Stomach (tissue), 19 donors: ENCODE measurements at places on chromosomes 13 and 19.

DNA sequence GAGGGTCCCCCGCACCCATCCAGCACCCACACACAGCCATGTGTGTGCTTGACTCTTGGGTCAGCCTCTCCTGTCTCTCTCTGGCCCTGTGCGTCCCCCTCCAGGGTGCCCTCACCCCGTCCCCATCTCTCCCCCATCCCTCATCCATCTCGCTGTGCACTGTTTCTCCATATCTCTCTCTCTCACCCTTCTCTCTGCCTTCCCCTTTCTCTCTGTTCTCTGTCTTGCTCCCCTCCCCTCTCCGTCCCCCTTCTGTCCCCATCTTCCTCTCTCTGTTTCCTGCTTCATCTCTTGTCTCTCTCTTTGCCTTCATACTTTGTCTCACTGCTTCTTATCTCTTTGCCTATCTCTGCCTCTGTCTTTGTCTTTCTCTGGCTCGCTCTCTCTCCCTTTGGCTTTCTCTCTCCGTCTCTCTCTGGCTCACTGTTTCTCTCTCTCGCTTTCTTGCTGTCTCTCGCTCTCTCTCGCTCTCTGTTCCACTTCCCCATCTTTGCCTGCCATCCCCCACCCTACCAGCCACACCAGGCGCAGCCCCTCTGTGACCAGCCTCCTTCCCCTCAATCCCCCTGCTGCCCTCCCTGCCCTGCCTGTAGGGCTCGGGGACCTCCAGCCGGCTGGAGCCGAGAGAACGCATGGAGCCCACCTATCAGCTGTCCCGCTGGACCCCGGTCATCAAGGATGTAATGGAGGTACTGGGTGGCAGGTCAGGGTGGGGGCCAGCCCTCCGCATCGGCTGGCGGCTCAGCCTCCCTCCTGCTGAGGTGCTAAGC is 8.9 kb downstream of the STXBP2 start:
- DNase-seq: no peak

GRCh38 chr13:71522941-71523526 is 344.0 kb downstream of the DACH1 start:
- DNase-seq: peak; percentile 28

DNA sequence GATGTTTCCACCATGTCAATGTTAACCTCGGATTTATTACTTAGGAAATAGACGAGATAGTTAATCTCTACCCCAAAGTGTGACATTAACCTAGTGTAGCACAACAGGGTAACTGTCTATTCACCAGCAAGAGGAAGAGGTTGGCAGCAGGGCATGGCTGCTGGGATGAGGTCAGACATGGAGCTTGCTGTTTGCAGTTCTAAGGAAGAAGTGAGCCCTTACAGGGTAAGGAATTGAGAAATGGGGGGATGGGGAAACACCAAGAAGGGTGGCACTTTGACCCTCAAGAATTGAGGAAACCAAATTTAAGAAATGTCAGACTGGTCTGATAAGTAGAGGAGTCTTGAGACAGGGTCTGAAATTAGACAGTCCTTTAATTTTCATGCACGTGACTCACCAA is 62.4 kb downstream of the MBD3L2B start:
- DNase-seq: no peak

- no peak for DNase-seq
These were observed 10.6 kb upstream of the RETN start for GRCh38 chr19:7658219-7658686.

DNA sequence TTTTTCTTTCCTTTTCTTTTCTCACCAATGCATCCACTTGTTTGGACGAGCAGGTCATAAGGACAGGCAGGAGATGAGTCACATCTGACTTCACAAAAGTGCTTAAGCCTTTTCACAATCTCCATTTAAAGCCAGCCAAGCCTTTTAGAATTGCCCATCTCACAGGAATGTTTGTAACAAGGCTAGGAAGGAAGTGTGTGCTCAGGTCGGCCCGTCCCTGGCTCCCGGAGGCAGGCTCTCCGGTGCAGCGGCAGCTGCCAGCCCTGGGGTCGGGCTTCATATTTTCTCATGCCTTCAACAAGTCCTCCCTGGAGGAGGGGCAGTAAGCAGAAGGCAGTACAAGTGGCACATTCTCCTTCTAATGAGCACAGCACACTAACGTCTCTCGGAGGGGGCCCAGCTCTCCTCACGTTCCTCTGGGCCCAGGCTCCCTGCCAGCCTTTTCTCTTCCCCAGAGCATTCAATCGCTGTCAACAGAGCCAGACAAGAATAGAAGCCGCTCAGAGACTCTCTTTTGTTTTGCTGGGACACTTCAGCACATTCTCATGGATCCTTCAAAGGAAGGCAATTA is 180.5 kb downstream of the COL4A1 start:
- no peak for DNase-seq

DNA sequence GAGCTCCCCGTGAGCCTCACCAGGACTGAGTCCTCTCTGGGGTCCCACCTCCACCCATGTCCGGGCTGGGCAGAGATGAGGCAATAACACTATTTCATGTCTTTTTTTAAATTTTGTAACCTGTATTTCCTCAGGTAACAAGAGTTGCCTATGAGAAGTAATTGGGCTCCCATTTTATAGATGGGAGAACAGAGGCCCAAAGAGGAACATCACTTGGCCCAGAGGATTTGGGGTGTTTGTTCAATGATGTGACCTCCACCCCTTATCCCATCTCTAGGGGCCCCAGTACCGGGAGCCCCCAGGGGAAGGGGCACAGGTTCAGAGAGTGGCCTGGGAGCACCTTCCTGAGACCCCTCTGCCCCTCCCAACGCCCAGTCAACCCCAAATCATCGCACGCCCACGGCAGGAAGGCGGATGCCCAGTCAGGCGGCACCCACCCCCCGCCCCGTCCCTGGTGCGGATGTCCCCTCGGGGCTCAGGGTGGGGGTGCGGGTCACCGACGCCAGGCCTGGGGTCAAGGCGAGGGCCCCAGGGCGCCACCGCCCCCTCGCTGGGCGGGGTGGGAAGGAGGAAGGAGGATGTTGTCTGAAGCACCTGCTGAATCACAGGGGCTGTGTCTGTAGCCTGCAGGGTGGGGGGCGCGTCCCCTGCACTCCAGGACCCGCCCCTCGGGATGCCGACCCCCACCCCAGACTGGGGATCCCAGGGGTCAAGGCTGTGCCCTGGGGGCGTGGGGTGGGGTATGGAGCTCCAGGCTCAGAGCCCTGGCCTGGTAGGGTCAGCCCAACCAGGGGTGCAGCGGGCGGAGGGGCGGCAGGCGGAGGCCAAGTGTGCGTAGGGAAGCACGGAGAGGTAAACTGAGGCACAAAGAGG is 9.0 kb upstream of the CIRBP start:
- peak; percentile 73 for DNase-seq

DNA sequence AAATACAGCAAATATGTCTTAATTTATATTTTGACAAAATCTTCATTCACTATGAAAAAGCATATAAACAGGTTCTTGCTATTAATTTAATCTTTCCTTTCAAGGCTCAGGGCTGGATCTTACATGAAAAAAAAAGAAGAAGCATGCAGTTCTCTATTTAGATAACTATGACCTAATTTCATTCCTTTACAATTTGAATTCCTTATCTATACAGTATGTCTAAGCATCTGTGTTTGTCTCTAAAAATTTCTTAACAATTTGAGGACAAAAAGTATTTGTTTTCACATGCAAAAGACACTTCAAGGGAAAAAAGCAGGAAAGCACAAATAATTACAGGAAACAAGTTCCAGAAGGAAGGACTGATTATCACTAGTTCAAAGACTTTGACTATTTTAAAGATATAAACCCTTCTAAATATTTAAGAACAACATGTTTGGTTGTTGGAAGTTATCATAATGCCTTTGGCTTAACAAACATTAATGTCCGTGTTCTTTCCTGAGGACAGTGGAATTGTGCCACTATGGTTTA is 157.5 kb downstream of the TBC1D4 start:
- DNase-seq: no peak

GRCh38 chr19:49590971-49591730 is at the start of gene PRR12:
Gene PRR12, plus strand, starts transcription at chr19:49591182. Its CDS starts 473 bp downstream, at chr19:49591655.
- DNase-seq: peak; percentile 91

- no peak for DNase-seq
These were observed 85.3 kb upstream of the FNDC3A start for GRCh38 chr13:48890391-48890790.

GRCh38 chr19:4376028-4376670 is 24.2 kb downstream of the SH3GL1 start:
- DNase-seq: peak; percentile 35

- DNase-seq: peak; percentile 84
These were observed at the start of gene GEMIN7 for GRCh38 chr19:45079063-45079910. Gene GEMIN7, plus strand, starts transcription at chr19:45079260. Its CDS starts 10,855 bp downstream, at chr19:45090115.

GRCh38 chr13:99698010-99698815 is 196.9 kb downstream of the TM9SF2 start:
- DNase-seq: no peak

DNA sequence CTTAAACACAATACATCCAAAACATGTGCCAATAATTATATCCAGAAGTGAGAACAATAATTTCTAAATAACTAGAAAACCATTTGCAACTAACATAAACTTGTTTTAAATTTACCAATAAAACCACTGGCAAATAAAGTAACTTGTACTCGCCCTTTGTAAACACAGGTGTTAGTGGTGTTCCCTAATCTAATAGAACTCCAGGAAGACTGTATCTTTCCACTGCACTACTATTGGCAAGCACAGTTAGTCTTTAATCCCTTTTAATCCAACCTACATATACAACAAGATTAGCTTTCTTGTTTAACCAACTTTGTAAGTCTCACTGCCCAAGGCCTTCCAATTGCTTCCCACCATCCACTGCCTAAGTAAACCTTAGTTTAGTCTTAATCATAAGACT is 79.5 kb downstream of the PCDH9 start:
- DNase-seq: no peak

- DNase-seq: no peak
These were observed 9.7 kb downstream of the LPAR6 start for GRCh38 chr13:48403151-48403631.

DNA sequence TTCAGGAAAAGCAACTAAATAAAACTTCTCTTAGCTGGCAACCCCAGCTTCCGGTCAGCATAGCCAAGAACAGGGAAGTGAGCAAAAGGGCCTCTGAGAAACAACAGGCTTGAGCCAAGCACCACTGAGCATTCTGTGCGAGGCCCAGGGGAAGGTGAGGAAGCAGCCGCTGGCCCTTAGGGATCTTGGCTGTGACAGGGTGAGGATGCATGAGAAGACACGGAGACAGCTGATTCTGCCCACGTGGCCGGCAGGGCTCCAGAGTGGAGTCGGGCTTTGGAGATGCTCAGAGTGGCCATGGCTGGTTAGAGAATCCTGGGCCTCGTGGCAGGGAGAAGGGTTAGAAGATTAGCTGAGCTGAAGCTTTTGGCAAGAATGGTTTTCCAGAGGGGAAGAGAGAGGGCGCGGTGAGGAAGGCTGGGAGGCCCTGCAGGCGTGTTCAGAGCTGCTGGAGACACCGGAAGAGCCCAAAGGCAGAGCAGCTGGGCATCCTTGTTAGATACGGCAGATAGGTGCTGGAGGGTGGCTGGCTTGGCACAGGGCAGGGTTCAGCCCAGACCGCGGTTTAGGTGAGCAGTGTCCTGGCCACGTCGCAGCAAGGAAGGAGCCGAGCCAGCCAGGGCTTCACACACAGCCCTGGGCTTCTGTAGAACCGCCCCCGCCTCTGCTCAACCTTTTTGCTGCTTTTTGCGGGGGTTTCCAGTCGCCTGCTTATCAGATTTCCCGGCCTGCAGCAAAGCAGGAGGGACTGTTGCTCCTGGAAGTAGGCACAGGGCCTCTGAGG is 17.3 kb downstream of the UPF1 start:
- peak; percentile 58 for DNase-seq

- no peak for DNase-seq
These were observed 30.2 kb upstream of the HTR2A start for GRCh38 chr13:46926916-46927590.

GRCh38 chr13:49395451-49395865 is 48.4 kb downstream of the CAB39L start:
- DNase-seq: peak; percentile 24

DNA sequence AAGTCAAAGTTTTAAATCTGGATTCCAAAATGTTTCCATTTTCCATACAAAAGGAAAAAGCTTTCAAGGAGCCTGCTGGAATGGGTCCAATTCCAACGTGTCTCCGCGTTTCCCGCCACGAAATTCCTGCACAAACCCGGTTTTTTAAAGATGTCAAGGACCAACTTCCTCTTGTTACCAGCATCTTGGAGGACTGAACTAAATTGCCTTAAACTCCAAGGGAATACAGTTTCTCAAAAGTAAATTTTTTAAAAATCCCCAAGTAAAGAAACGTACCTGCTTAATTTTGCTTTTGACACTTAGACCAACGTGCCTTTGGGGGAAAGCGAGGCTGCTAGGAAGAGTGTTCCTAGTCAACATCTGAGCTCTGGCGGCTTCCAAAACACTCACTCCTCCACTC is 12.3 kb upstream of the SOX1 start:
- no peak for DNase-seq

GRCh38 chr19:19873381-19873780 is 7.7 kb downstream of the ZNF253 start:
- DNase-seq: no peak

DNA sequence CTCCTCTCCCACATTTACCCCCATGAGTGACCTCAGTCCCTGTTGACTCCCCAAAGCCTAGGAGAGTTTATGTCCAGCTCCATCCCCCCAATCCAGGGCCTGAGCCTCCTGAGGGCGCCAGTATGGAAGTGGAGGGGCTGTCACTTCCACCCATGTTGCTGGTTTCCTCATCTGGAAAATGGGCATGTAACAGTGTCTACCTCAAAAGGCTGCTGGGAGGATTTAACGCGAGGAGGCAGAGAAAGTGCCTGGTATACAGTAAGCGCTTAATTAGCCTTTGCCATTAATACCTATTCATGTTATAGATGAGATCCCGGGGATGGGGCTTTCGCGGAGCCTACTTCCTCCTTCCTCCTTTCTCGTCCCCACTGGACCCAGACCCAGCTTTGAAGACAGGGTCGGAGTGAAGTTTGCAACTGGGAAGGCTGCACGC is 476 bp downstream of the TYK2 start:
- DNase-seq: no peak

DNA sequence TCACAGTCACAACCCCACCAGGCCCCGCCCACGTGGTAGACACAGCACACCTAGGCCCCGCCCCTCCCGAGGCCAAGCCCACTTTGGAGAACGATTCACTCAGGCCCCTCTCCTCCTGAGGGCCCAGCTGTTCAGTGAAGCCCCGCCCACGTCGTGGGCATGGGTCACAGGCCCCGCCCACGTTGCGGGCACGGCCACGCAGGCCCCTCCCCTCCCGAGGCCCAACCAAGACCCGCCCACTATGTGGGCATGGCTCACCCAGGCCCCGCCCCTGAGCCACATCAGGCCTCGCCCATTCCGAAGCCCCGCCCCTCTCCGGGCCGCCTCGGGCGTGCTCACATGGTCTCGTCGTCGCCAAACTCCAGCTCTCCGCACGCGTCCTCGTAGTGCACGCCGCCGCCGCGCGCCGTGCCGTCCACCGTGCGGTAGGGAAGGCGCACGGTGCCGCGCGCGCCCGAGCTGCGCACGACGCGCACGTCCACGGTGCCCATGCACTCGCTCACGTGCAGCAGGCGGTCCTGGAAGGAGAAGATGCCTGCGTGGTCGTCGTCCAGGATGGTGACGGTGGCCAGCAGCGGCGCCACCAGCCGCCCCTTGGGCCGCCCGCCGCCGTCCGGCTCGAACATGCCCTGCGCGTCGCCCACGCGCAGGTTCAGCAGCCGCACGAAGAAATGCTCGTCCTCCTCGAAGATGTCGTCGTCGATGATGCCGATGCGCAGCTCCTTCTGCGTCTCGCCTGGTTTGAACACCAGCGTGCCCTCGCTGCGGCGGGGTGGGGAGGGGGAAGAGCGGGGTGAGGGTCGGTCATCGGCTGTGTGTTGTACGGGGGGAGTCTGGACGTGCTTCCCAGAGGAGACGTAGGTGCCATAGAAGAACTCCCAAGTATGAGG is 24.0 kb downstream of the SLC8A2 start:
- peak; percentile 77 for DNase-seq

GRCh38 chr13:109809216-109809932 is 23.0 kb upstream of the IRS2 start:
- DNase-seq: peak; percentile 39

- DNase-seq: no peak
These were observed 42.7 kb downstream of the ING1 start for GRCh38 chr13:110756219-110756631.
